Heart left ventricle (tissue), 16 donors: ENCODE measurements at places on chromosomes 7 and 10. TPM values are rescaled to one million over a fixed set of nuclear protein-coding genes. Genes with fewer than 3 reads are reported as not detected.

MSMB gene
- total RNA-seq: not detected

LDB3 gene
- total RNA-seq: 1,374 TPM

DNA sequence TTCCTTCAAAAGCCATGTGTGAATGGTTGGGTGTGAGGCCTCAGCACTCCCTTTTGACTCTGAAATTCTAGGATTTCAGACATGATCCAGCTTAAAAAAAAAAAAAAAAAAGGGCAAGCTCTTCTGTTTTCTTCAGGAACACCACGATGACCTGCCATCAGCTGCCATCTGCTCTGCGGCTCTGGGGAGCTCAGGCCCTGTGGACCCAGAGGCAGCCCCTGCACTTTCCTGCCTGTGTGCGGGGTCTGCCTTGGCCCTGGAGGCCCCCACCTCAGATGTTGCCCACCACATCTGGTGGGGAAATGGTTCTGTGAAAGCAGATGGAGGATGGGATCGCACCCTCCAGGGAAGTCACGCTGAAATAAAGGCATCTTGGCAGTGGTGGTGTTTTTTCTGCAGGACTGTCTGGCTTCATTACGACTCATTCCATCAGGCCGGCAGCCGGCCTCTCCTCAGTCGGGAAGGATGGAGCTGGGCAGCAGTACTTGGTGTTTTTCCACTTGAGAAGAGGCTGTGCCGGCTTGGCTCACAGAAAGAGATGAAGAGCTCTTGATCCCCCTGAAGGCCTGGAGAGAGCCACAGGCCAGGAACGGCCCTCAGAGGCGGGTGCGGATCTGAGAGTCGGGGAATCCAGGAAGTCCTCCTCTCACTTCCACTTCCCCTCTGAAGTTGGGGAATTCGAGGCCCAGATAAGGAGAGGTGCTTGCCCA lies 66.1 kb upstream of the AQP1 start:
- H3K4me1 ChIP-seq: peaks cover 73% of the 10 kb centered on the region
- no peak overlapping the region for H3K4me3 ChIP-seq
- H3K36me3 ChIP-seq: no peaks in the 10 kb centered on the region
- no peaks in the 10 kb centered on the region for H3K27me3 ChIP-seq

LIPN gene
- not detected for total RNA-seq

GSTO1 gene
- total RNA-seq: 194 TPM

GRCh38 chr7:1934017-1934416 lies 263.9 kb downstream of the ELFN1 start:
- H3K4me3 ChIP-seq: no peak overlapping the region
- no peaks in the 10 kb centered on the region for H3K4me1 ChIP-seq
- DNase-seq: no peak
- no peaks in the 10 kb centered on the region for H3K27me3 ChIP-seq
- H3K27ac ChIP-seq: no peak overlapping the region

DNA sequence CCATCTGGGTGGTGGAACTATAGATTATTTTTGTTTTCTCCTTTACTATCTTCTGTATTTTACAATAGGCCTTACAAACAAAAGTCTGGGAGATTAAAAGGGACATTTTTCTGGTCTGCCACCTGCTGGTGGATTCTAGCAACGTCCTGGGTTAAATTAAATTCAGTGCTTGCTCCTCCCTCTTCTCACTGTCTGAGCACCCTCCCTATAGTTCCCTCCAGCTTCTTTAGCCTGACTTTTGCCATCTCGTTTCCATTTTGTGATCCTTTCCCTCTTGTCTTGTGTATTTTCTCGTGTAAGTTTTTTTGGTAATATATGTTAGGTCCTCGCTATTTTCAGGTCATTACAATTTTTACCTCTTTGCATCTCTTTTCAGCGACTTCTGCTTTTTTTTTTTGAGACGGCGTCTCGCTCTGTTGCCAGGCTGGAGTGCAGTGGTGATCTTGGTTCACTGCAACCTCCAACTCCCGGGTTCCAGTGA lies 16.1 kb downstream of the ANKRD16 start:
- peak; percentile 41 for DNase-seq
- H3K27ac ChIP-seq: no peak overlapping the region
- peak overlapping the region; percentile 24 for H3K4me3 ChIP-seq
- H3K27me3 ChIP-seq: no peaks in the 10 kb centered on the region
- peaks cover 4% of the 10 kb centered on the region for H3K36me3 ChIP-seq

GRCh38 chr7:111753968-111754367 lies 191.7 kb upstream of the IMMP2L start:
- no peak overlapping the region for H3K4me3 ChIP-seq
- no peaks in the 10 kb centered on the region for H3K27me3 ChIP-seq
- H3K36me3 ChIP-seq: no peaks in the 10 kb centered on the region
- no peaks in the 10 kb centered on the region for H3K4me1 ChIP-seq
- no peak overlapping the region for H3K27ac ChIP-seq
- DNase-seq: no peak

PGAM1 gene
- total RNA-seq: 266 TPM

- no peak for DNase-seq
- no peaks in the 10 kb centered on the region for H3K27me3 ChIP-seq
- no peak overlapping the region for H3K27ac ChIP-seq
- H3K4me1 ChIP-seq: peaks cover 3% of the 10 kb centered on the region
Measured at GRCh38 chr7:92053312-92053711, 81.0 kb downstream of the CYP51A1 start.

ENTPD1 gene
- total RNA-seq: 8.1 TPM

DNA sequence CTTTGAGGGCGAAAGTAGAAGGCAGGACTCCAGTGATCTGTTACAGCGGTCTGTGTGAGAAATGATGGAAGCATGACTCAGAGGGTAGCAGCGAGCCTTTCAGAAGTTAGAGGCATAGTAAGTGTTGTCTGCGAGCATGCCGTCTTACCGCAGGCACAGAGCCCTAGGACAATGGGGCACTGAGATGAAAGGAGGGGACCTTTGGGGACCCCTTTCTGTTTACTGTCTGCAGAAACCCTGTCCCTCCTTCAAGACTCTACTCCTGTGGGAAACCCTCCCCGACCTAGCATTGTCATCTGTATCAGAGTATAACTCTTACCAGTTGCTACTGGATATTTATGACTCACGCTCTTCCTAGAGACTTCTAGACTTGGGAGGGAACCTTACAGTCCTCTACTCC lies 87.2 kb upstream of the AGK start:
- no peak overlapping the region for H3K27ac ChIP-seq
- DNase-seq: no peak
- H3K36me3 ChIP-seq: no peaks in the 10 kb centered on the region
- H3K4me3 ChIP-seq: no peak overlapping the region
- H3K4me1 ChIP-seq: peaks cover 13% of the 10 kb centered on the region

DNA sequence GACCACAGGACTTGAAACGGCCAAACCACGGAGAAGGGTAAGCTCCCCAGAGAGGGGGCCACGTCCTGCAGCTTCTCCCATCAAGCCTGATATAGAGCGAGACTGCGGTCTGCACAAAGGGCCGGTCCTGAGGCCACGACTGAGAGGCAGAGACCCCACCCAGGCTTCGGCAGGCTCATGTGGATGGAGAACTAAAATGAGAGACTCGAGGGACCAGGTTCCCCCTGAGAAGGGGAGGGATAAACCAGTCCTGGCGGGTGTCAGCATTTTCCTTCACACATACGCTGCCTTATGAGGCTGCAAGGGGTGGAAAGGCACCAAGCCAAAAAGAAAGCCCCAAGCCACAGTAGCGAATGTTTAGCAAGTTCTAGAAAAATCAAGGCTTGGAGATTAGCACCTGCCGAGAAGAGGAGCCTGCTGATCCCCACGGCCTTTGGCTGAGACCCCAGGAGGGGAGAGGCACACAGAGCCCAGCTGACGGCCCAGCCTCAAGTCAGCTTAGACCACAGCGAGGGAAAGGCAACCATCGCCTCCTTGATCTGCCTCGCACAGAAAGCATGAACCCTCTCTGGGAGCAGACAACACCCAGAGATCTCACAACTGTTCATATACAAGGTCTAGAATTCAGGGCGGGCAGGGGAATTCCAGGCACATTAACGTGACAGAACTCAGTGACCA lies 92.6 kb upstream of the RNF32 start:
- no peak for DNase-seq
- H3K36me3 ChIP-seq: no peaks in the 10 kb centered on the region
- no peak overlapping the region for H3K4me3 ChIP-seq
- H3K4me1 ChIP-seq: no peaks in the 10 kb centered on the region

RPS24 gene
- 709 TPM for total RNA-seq

HHEX gene
- 3.1 TPM for total RNA-seq

VIPR2 gene
- total RNA-seq: 17.9 TPM

DNA sequence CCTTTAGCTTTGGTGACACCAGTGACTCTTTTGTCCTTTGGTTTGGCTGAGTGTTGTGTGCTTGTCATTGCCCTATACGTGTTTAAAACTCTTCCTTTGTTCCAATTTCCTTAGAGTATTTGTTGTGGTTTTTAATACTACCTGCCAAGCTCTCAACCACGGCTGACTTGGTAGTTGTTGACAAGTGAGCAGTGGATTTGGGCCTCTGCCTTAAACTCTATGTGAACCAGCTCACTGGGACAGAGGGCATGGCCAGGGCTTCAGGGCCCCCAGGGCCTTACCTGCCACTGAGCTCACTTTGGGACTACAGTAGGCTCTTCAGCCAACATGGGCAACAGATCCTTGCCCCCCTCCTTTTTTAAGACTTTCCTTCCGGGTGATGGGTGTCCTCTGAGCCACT lies 9.6 kb upstream of the DMBT1 start:
- H3K27me3 ChIP-seq: no peaks in the 10 kb centered on the region
- no peak overlapping the region for H3K4me3 ChIP-seq
- no peaks in the 10 kb centered on the region for H3K4me1 ChIP-seq
- DNase-seq: no peak
- H3K27ac ChIP-seq: no peak overlapping the region

GRCh38 chr7:801940-802381 lies 30.3 kb upstream of the SUN1 start:
- no peaks in the 10 kb centered on the region for H3K27me3 ChIP-seq
- H3K4me3 ChIP-seq: peak overlapping the region; percentile 11
- H3K27ac ChIP-seq: peak overlapping the region; percentile 33
- H3K36me3 ChIP-seq: no peaks in the 10 kb centered on the region

RHEB gene
- 155 TPM for total RNA-seq

GRCh38 chr7:160958-161725 lies 31.2 kb upstream of the FAM20C start:
- H3K36me3 ChIP-seq: no peaks in the 10 kb centered on the region
- H3K4me3 ChIP-seq: no peak overlapping the region
- H3K4me1 ChIP-seq: no peaks in the 10 kb centered on the region

DNA sequence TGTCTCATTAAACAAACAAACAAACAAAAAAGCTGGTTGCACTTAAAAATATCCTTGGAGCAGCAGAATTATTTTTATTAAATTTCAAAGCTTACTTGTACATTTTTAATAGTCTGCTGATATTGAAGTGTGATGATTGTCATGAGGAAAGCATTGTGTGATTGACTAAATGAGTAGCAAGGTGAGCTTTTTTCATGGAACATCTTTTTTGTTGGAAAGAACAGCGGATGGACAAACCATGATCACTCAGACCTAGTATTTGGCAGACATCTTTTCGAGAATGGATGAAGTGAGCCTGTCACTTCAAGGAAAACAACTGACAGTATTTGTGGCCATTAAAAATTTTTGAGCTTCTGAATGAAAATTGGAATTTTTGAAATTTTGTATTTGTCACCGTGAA lies 5.7 kb upstream of the CALML3 start:
- no peak for DNase-seq
- no peak overlapping the region for H3K4me3 ChIP-seq
- no peaks in the 10 kb centered on the region for H3K27me3 ChIP-seq

- H3K4me3 ChIP-seq: no peak overlapping the region
- H3K27me3 ChIP-seq: no peaks in the 10 kb centered on the region
- H3K4me1 ChIP-seq: no peaks in the 10 kb centered on the region
- no peak for DNase-seq
Measured at GRCh38 chr10:35594115-35595079, 10.7 kb upstream of the GJD4 start.

GIMAP2 gene
- 2.9 TPM for total RNA-seq

INSYN2A gene
- 0.11 TPM for total RNA-seq

- no peaks in the 10 kb centered on the region for H3K4me1 ChIP-seq
- DNase-seq: no peak
- H3K4me3 ChIP-seq: no peak overlapping the region
- H3K27me3 ChIP-seq: no peaks in the 10 kb centered on the region
- no peaks in the 10 kb centered on the region for H3K36me3 ChIP-seq
Measured at GRCh38 chr10:79031723-79032122, 37.0 kb upstream of the ZMIZ1 start.

DNA sequence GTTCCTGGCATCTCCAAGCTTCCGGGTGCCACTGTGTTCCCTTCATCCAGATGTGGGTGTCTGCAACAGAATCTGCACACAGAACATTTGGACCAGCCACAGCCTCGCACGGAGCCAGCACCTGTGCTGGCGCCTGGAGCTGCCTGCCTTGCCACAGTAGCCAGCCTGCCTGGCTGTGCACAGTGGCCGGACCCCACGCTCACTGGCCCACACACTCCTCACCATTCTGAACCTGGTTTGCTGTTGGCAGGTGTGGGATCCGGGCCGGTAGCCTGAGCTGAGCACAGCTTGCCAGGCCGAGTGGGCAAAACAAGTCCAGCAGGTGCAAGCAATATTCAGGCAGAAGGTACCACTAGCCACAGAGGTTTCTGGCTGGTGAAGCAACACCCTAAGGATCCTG lies 7.6 kb upstream of the KLHL7 start:
- no peaks in the 10 kb centered on the region for H3K36me3 ChIP-seq
- no peak overlapping the region for H3K4me3 ChIP-seq
- no peak for DNase-seq
- H3K27ac ChIP-seq: no peak overlapping the region
- no peaks in the 10 kb centered on the region for H3K27me3 ChIP-seq

GRCh38 chr7:9603291-9603690 lies 1169.9 kb downstream of the NXPH1 start:
- no peak overlapping the region for H3K4me3 ChIP-seq
- H3K27me3 ChIP-seq: no peaks in the 10 kb centered on the region
- no peak for DNase-seq
- H3K27ac ChIP-seq: no peak overlapping the region
- no peaks in the 10 kb centered on the region for H3K36me3 ChIP-seq

- DNase-seq: no peak
- no peak overlapping the region for H3K27ac ChIP-seq
- no peaks in the 10 kb centered on the region for H3K27me3 ChIP-seq
- no peak overlapping the region for H3K4me3 ChIP-seq
Measured at GRCh38 chr10:48511875-48512231, 93.0 kb downstream of the ARHGAP22 start.

OAT gene
- 33.8 TPM for total RNA-seq

CTTNBP2 gene
- 0.95 TPM for total RNA-seq

DNA sequence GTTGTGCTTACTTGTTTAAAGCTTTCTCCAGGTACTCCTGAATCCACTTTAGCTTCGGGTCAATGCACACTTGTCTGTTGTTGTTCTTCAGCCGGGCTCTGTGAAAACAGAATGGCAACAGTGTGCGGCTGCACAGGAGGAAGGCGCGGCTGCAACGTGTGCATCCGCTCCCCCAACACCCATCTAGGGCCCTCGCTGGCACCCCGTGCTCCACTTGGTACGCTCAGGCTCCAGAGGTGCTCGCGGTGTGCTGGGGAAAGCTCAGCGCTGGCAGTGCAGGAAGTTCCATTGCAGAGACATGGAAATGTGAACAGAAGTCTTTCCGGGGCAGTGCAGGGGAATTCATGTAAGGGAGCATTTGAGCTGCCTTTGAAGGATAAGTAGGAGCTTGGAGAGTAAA lies 6.3 kb downstream of the CXCL12 start:
- DNase-seq: no peak
- no peaks in the 10 kb centered on the region for H3K4me1 ChIP-seq
- H3K4me3 ChIP-seq: no peak overlapping the region
- H3K36me3 ChIP-seq: peaks cover 64% of the 10 kb centered on the region
- no peaks in the 10 kb centered on the region for H3K27me3 ChIP-seq

HPS6 gene
- 15.7 TPM for total RNA-seq

IGFBP1 gene
- total RNA-seq: not detected
